ENCODE measurements at places on chromosomes 4 and X. TPM values are rescaled to one million over a fixed set of nuclear protein-coding genes. Genes with fewer than 3 reads are reported as not detected.
A peak's percentile ranks its signal among the peaks of the same experiment; 100 is the strongest.

- no peak overlapping the region for H3K27ac ChIP-seq
- H3K4me3 ChIP-seq: no peak overlapping the region
- DNase-seq: no peak
- H3K4me1 ChIP-seq: peaks cover 3% of the 10 kb centered on the region
Observed at GRCh38 chrX:154987940-154988339, 34.6 kb downstream of the F8 start.

- H3K27ac ChIP-seq: no peak overlapping the region
- no peak for DNase-seq
- H3K36me3 ChIP-seq: no peaks in the 10 kb centered on the region
- no peaks in the 10 kb centered on the region for H3K27me3 ChIP-seq
- H3K4me3 ChIP-seq: no peak overlapping the region
- H3K4me1 ChIP-seq: peaks cover 5% of the 10 kb centered on the region
Observed at GRCh38 chrX:120419463-120419862, 49.6 kb downstream of the LAMP2 start.

DNA sequence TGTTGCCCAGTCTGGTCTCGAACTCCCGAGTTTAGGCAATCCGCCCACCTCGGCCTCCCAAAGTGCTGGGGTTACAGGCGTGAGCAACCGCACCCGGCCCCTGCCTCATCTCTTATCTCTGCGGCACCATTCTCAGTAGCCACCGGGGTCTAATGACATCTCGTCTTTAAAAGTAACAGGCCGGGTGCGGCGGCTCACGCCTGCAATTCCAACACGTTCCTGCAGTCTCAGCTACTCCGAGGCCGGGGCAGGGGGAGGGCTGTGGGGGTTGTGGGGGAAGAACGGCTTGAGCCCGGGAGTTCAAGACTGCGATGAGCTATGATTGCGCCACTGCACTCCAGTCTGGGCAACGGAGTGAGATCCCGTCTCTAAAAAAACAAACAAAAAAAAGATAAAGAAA lies 28.8 kb downstream of the ING2 start:
- H3K4me3 ChIP-seq: no peak overlapping the region
- DNase-seq: peak; percentile 26
- no peak overlapping the region for H3K27ac ChIP-seq
- H3K27me3 ChIP-seq: no peaks in the 10 kb centered on the region

- no peak overlapping the region for H3K27ac ChIP-seq
- no peaks in the 10 kb centered on the region for H3K4me1 ChIP-seq
- no peak for DNase-seq
- H3K27me3 ChIP-seq: no peaks in the 10 kb centered on the region
- H3K36me3 ChIP-seq: peaks cover 58% of the 10 kb centered on the region
- no peak overlapping the region for H3K4me3 ChIP-seq
Observed at GRCh38 chr4:84708406-84709135, 125.6 kb downstream of the CDS1 start.

GRCh38 chrX:103356130-103356798 lies at the start of gene TCEAL9:
Gene TCEAL9 (plus strand): TSS chrX:103356506. CDS start chrX:103357685, 1,179 bp downstream.
- H3K36me3 ChIP-seq: peaks cover 9% of the 10 kb centered on the region
- peaks cover 3% of the 10 kb centered on the region for H3K27me3 ChIP-seq
- peak within 1 kb of the TSS; percentile 98 for H3K27ac ChIP-seq
- peaks cover 7% of the 10 kb centered on the region for H3K4me1 ChIP-seq
- peak; percentile 36 for DNase-seq

- H3K27me3 ChIP-seq: no peaks in the 10 kb centered on the region
- no peak overlapping the region for H3K4me3 ChIP-seq
- no peak for DNase-seq
- H3K4me1 ChIP-seq: peaks cover 8% of the 10 kb centered on the region
Observed at GRCh38 chr4:47945930-47946726, 31.7 kb upstream of the NFXL1 start.

- no peaks in the 10 kb centered on the region for H3K36me3 ChIP-seq
- H3K27me3 ChIP-seq: no peaks in the 10 kb centered on the region
- DNase-seq: no peak
- H3K4me1 ChIP-seq: 0 out of 2 replicates have a peak, but pooled peaks cover 7% of the 10 kb centered on the region
Observed at GRCh38 chr4:7153711-7154110, 38.6 kb upstream of the SORCS2 start.

DNA sequence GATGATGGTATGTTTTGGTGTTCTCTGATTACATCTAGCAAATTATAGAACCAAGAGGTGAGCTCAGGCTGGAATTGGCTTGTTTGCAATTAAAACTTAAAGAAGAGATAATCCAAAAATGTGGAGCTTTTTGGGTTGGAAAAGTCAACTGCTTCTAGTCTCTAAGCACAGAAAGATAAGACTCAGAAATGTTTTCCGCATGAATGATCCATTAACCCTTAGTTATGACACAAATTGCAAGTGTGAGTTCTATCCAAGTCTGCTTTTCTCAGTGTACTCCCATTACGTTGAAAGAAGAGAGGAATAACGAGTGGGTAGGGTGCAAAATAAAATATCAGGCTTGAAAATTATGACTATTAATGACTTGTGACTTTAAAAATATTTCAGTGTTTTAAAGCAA lies 38.5 kb downstream of the HPGD start:
- no peak for DNase-seq
- peaks cover 4% of the 10 kb centered on the region for H3K36me3 ChIP-seq
- H3K4me1 ChIP-seq: no peaks in the 10 kb centered on the region
- H3K27ac ChIP-seq: no peak overlapping the region
- H3K4me3 ChIP-seq: no peak overlapping the region
- H3K27me3 ChIP-seq: no peaks in the 10 kb centered on the region

GRCh38 chr4:81538716-81539427 lies 67.2 kb upstream of the RASGEF1B start:
- H3K36me3 ChIP-seq: peaks cover 4% of the 10 kb centered on the region
- DNase-seq: no peak
- no peak overlapping the region for H3K4me3 ChIP-seq
- no peak overlapping the region for H3K27ac ChIP-seq
- no peaks in the 10 kb centered on the region for H3K27me3 ChIP-seq

DNA sequence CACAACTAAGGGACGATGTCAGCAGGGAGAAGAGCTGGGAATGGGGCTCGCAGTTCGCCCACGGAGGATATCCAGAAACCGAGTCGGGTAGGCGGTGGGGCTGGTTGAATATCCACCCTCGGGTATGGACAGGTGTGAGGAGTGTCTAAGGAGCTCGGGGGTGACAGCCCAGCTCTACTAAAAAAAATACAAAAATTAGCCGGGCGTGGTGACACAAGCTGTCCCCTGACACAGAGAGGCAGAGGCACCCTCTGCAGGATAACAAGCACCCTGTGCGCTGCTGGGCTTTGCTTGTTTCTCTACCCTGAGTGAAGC lies 12.2 kb upstream of the ASMTL start:
- no peak for DNase-seq
- peaks cover 10% of the 10 kb centered on the region for H3K4me1 ChIP-seq
- H3K27ac ChIP-seq: no peak overlapping the region
- H3K4me3 ChIP-seq: no peak overlapping the region

DNA sequence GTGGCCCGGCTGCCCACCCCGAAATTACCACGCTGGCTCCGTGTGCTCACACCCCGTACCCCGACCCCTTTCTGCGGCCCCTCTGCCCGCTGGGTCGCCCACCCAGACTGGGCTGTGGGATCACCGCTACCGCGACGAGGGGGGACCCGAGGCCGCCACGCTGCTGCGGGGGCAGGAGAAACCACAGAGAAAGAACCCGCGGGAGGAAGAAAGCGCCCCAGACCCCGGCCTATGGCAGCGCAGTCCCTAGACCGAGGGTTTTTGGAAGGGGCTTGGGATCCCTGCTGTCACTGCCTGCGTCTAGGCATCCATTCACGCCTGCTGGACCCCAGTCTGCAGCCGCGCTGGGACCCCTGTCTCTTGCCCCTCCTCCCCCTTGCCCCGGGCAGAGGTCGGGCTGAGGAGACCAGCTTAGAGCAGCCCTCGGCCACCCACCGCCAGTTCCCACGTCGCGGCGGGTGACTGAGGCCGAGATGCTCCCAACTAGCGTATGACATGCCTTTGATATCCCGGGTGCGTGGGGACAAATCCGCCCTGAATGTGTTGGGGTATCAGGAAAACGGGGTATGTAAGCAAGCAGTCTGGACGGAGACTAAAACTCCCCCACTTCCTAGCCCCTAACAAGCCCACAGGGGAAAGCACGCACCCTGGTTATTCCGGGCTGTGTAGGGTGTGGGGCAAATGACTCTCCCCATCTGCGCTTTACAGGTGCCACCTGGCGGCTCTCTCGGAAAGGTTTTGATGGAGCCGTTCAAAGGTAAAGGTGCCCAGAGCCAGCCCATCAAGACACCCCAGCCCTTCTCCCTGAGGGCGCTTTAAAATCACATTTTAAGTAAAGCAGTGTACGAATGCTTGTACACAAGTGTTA lies 862 bp upstream of the INPP4B start:
- H3K27me3 ChIP-seq: peaks cover 60% of the 10 kb centered on the region
- no peak overlapping the region for H3K27ac ChIP-seq
- H3K4me3 ChIP-seq: peak overlapping the region; percentile 82
- DNase-seq: peak; percentile 61
- H3K4me1 ChIP-seq: peaks cover 15% of the 10 kb centered on the region

GRCh38 chr4:159367781-159368080 lies 264.9 kb downstream of the RAPGEF2 start:
- H3K27me3 ChIP-seq: peaks cover 4% of the 10 kb centered on the region
- no peak for DNase-seq
- H3K36me3 ChIP-seq: peaks cover 11% of the 10 kb centered on the region
- H3K4me1 ChIP-seq: no peaks in the 10 kb centered on the region
- no peak overlapping the region for H3K27ac ChIP-seq

- no peak for DNase-seq
- no peaks in the 10 kb centered on the region for H3K4me1 ChIP-seq
- no peaks in the 10 kb centered on the region for H3K36me3 ChIP-seq
- H3K27me3 ChIP-seq: no peaks in the 10 kb centered on the region
- no peak overlapping the region for H3K4me3 ChIP-seq
Observed at GRCh38 chr4:82491251-82491960, 61.0 kb downstream of the ENOPH1 start.

- H3K27ac ChIP-seq: no peak overlapping the region
- peaks cover 12% of the 10 kb centered on the region for H3K36me3 ChIP-seq
- H3K27me3 ChIP-seq: peaks cover 23% of the 10 kb centered on the region
Observed at GRCh38 chr4:17029432-17029831, 131.0 kb upstream of the LDB2 start.

DNA sequence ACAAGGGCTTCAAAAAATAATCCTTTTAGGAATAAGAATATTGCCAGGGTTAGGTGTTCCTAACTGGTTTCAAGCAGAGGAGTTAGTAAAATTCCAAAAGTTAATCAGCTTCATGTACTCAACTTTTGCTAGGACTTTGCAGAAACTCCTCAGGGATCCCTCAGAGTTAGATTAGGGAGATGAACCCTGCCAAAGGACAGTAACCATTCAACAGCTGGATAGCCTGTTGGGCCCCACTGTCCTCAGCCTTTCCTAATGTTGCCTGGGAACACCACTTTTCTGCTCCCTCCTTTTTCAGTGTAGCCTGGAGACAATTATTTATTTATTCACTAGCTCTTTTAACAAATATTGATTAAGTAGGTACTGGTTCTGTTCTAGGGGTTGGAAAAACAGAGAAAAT lies 53.8 kb downstream of the NFKB1 start:
- H3K4me3 ChIP-seq: no peak overlapping the region
- DNase-seq: no peak
- no peaks in the 10 kb centered on the region for H3K27me3 ChIP-seq
- H3K4me1 ChIP-seq: peaks cover 5% of the 10 kb centered on the region
- H3K27ac ChIP-seq: no peak overlapping the region
- no peaks in the 10 kb centered on the region for H3K36me3 ChIP-seq

CNGA1 gene
- 1.1 TPM for total RNA-seq

SPACA5 gene
- total RNA-seq: not detected

SLC2A9 gene
- total RNA-seq: not detected

ESX1 gene
- total RNA-seq: not detected

GCNA gene
- total RNA-seq: 1.0 TPM

PRR27 gene
- total RNA-seq: not detected

PCDH10 gene
- 13.9 TPM for total RNA-seq

DOK7 gene
- 0.22 TPM for total RNA-seq
